ENCODE measurements at places on chromosomes 2 and 18. TPM values are rescaled to one million over a fixed set of nuclear protein-coding genes. Genes with fewer than 3 reads are reported as not detected.

The NT5DC4 gene
- not detected for total RNA-seq

The ALK gene
- total RNA-seq, result 2.5 TPM

The NAT8 gene
- not detected for total RNA-seq

The ANKRD29 gene
- 5.3 TPM for total RNA-seq

The MROH2A gene
- total RNA-seq, result not detected

The IL1F10 gene
- not detected for total RNA-seq

The FN1 gene
- 128 TPM for total RNA-seq

The DNAJC5G gene
- total RNA-seq, result not detected
